D721Med (cell line): ENCODE measurements at places on chromosomes 3 and 15.

DNA sequence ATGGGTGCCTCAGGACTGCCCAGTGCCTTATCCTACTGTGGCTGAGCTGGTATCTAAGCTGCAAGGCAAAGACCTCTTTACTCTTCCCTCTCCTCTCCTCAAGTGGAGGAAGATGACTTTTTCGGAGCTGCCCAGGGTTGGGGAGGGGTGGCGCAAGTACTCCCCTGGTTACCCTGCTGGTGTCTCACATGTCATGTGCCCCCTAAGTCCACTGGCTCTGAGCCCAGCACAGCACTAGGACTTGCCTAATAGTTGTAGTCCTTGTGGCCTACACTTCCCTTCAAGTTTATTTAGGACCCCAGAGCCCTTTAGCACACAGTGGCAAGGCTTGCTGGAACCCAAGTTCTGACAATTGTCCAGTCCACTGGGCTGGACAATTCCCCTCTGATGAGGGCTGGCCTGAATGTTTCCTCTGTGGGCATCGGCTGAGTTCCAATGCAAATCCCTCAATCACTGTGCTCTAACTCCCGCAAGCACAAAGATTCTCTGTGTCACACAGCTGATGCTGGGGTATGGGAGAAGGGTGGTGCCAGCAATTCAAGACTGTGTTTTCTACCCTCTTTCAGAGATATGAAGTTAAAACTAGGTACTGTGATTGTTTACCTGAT lies 60.4 kb downstream of the UQCC5 start:
- DNase-seq: no peak

DNA sequence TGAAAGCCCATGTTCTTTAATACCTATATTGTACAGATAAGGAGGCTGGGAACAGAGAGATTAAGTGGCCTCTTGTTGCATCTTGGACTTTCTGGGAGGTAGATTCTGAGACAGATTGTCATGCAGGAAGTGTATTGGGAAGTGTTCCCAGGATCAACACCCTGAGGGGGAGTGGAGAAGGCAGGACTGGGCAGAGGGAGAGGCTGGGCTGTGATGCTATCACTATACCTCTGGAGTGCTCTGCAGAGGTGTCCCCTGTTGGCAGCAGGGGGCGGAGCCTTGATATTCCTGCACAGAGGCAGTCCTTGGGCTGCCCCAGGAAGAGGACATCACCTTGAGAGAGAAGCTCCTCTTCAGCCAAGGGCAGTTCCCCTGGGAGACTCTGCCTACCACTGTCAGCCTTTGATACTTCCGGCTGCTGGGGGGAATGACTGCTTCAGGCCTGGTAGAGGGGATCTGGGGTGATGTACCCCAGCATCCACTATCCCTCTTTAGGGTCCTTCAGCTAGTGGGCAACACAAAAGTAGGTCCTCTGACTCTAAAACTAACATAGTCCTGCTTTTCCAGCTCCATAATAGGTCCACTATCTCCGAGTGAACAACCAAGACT lies 97.4 kb upstream of the RNU6-1 start:
- DNase-seq: no peak

DNA sequence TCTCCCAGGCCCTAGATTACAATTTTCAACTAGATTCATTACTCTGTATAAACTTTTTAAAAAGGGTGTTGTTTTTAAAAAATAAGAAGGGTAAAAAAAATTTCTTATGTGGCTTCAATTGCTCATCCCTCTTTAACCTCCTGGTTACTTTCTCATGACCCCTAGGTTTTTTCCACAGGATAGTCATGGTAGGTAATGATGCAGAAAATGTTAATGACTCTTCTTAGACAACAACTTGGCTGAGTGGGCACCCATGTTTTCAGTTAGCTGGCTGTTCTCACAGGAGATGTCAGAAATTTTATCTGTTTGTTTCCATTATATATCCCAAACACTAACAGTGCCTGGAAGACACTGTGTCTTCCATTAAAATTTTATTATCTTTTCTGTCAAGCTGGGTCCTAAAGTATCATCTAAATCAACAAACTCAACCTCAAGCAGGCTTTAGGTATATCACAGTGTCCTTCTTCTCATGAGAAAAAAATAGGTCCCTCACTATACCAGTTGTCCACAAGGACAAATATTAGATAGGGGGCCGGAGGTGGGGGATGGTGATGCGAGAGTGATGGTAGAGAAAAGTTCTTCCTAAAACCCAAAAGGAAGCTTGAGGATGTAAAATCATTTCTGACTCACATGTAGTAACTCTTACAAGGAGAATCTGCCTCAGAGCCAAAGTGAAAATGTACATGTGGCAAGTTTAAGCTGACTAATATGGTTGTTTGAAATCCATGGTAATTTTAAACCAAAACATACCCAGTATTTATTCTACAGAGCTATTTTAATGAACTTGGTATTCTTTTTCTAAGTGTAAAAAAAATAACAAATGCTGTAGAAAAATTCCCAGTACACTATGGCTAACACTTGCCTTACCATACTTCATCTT lies 43.3 kb downstream of the PLOD2 start:
- no peak for DNase-seq

GRCh38 chr3:45387171-45387570 lies 1.2 kb upstream of the LARS2 start:
- DNase-seq: no peak

GRCh38 chr3:186142393-186142932 lies 33.6 kb upstream of the ETV5 start:
- DNase-seq: no peak
